ENCODE measurements at places on chromosomes 1 and 21.

- peak overlapping the region; percentile 59 for H3K27ac ChIP-seq
- peaks cover 2% of the 10 kb centered on the region for H3K27me3 ChIP-seq
- no peak for DNase-seq
Measured at GRCh38 chr1:223421676-223422075, 28.5 kb downstream of the CCDC185 start.

DNA sequence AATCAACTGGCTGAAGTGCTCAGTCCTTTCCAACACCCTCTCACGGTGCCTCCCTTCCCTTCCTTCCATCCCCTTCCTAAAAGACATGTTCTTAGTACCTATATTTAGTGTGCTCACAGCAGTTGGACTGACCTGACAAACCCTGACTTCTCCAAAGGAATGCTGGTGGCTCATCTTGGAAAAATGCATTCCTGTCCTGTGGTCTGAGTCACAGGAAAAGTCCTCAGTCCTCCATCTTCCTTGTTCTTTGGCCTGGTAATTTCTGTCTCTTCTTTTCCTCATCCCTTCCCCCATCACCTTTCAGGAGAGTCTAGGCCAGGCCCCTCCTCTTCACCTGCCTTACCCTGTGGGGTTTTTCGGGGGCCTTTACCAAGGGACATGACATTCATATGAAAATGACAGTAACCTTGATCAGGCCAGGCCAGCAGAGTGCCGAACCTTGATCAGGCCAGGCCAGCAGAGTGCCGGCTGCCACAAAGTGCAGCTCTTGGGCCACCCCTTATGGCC lies 7.2 kb downstream of the ATP1B1 start:
- no peak overlapping the region for H3K27ac ChIP-seq
- no peaks in the 10 kb centered on the region for H3K27me3 ChIP-seq
- peaks cover 25% of the 10 kb centered on the region for H3K36me3 ChIP-seq
- peaks cover 34% of the 10 kb centered on the region for H3K4me1 ChIP-seq
- H3K4me3 ChIP-seq: no peak overlapping the region
- DNase-seq: no peak

DNA sequence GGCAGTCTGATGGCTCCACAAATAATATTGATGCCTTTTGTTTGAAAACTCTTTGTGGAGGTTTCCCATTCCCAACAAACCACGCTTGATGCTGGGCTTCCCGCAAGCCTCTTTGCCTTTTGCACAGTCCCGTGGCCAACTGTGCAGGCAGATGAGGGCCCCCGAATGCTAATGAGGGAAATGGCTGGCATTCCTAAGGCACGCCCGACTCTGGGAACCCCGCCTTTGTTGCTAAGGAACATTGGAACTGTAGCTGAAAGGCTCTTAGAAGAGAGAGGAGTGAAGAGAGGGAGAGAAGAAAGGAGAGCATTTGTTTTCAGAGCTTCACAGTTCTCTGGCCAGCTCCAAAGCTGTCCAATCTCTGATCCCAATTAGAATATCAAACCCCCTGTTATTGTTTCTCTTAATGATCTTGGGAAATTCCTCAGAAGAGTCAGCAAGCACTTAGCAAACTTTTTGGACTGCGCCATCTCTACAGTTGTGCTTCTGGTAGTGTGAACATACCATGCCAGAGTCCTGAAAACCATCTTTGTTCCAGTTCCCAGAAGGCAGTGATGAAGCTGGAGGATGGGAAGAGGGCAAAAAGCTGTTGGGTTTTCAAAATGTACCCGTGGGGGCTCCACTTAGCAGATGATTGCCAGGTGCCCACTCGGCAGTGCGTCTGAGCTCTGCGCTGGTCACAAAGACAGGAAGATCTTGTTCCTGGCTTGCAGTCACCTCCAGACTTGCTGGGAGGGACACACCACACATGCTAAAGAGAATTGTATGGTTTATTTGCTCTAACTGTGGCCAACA lies 60.1 kb upstream of the CYP2J2 start:
- H3K27ac ChIP-seq: no peak overlapping the region
- H3K4me1 ChIP-seq: peaks cover 13% of the 10 kb centered on the region
- no peaks in the 10 kb centered on the region for H3K36me3 ChIP-seq
- H3K27me3 ChIP-seq: no peaks in the 10 kb centered on the region
- no peak for DNase-seq
- H3K4me3 ChIP-seq: no peak overlapping the region

DNA sequence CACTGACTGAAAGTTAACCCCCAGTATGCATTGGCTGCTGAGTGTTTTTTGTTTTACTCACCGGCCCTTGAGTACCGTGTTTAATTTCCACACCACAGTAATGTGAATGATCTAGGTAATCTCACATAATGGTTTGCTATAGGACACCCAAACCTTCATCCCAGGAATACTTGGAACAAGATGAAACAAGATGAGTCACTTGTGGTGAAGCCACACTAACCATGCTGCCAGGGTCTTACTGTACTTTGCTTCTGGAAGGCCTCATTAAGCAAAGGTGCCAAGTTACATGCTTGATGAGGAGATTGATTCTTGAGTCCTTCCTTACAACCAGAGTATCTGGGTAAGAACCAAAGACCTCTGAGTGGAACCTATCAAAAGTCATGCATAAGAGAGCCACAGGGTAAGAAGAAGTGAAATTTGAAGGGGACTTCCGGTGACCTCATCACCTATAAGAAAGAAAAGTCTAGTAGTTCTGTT lies 163.3 kb downstream of the NRIP1 start:
- H3K36me3 ChIP-seq: peaks cover 3% of the 10 kb centered on the region
- H3K27me3 ChIP-seq: no peaks in the 10 kb centered on the region
- no peak overlapping the region for H3K4me3 ChIP-seq
- no peak overlapping the region for H3K27ac ChIP-seq
- no peaks in the 10 kb centered on the region for H3K4me1 ChIP-seq

DNA sequence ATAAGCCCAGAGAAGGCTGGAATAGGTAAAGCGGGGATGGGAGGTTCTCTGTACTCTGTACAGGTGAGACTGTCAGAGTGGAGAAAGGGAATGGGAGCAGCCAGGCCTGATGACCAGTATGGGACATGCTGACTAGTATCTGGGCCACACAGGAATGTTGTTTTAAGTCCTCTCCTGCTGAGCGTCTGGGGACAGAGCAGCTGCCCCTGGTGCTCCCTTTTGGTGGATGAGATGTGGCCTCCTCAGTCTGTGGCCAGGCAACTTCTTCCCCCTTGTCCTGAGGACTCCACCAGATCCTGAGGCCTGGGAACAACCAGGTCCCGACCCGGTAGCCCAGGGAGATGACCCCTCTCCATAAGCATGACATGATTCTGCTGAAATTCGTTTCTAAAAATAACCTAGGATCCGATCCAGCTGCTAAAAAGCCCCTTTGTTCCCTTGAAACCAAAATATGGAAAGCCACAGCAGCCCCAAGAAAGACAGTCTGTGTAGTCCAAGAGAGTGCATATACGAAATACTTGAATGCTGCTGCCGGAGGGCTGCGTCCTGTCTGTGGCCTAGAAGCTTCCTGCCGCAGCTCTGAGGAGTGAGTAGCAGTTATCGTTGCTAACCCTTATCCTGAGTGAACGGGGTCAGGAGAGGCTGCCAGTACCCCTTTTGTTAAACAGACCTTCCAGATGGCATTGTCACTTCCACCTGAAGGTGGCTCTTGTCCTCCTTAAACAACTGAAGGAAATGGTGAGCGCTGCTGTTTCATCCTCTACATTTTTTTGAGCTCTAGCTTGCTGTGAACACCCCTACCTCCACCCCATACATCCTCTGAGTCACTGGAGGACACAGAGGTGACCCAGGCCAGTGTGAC lies 47.1 kb downstream of the ATP2B4 start:
- no peaks in the 10 kb centered on the region for H3K36me3 ChIP-seq
- H3K27me3 ChIP-seq: no peaks in the 10 kb centered on the region
- peak overlapping the region; percentile 58 for H3K4me3 ChIP-seq
- DNase-seq: peak; percentile 26

DNA sequence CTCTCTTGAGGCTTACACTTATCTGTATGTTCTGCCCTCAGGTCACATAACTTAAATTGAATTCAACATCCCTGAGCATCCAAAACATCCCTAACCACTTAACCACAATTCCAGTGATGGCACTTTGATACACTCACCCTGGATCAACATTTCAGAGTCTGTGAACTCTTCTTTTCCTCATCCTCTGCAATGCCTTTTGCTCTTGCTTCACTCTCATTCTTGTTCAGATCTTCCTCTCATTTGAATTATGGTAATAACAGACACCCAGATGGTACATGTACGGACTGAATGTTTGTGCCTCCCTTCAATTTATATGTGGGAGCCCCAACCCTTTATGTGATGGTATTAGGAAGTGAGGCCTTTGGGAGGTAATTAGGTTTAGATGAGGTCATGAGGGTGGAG lies 33.4 kb downstream of the PTGER3 start:
- no peak for DNase-seq
- no peaks in the 10 kb centered on the region for H3K4me1 ChIP-seq
- no peak overlapping the region for H3K4me3 ChIP-seq
- peaks cover 16% of the 10 kb centered on the region for H3K27me3 ChIP-seq
- no peak overlapping the region for H3K27ac ChIP-seq
- no peaks in the 10 kb centered on the region for H3K36me3 ChIP-seq

Data from neural crest cell (in vitro differentiated cells).